Colonic mucosa (tissue), 4 donors: ENCODE measurements at places on chromosomes 4 and X.
A peak's percentile ranks its signal among the peaks of the same experiment; 100 is the strongest.

- peak; percentile 60 for DNase-seq
Observed at GRCh38 chr4:40377512-40378365, 42.6 kb downstream of the CHRNA9 start.

- DNase-seq = no peak
Observed at GRCh38 chrX:12790885-12791256, 341 bp upstream of the PRPS2 start.

DNA sequence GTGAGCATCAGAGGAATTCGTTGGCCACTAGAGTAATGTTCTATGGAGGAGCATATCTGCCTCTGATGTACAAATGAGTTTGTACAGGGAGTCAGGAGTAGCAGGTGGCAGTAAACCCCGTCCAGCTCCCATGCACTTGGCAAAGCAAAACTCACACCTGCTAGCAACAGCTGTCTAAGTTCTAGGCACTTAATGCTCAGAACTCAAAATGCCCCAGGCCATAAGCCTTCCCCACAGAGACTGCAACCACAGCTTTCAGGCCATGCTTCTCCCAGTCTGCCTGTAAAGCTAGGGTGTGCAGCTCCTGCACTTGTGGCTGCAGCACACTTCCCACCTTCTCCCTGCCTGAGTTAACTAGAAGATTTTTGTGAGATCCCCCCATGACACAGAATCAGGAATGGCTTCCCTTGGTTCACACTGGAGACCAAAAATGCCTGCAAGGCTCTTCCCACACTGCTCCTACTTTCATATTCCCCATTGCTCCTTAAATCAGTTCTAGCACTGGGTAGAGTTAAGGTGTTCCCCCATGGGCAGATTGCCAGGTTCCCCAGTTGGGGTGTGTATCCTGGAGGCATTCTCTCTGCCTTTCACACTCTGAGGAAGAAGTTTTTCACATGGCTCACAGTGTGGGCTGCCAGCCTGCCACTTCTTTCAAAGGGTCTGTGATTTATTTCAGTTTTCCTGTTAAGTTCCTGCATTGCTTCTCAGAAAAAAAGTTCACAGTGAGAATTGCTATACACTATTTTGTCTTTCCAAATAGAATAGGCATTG lies 189.9 kb downstream of the STPG2 start:
- DNase-seq = no peak

DNA sequence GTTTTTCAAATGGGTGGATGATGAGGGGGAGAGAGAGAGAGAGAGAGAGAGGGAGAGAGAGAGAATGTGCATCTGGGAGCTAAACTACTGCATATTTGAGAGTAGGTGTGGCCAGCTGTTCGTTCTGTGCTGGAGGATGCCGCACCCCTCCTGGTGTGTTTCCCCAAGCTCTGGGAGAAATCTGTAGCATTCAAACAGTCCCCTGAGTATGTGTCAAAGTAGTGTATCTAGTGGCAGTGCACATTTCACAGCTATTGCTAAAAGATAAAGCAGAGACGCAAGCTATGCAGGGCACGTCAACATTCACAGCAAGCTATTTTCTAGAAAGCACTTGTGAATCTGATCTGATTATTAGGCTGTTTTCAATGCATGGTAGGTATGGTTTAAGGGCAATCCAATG lies 83.5 kb upstream of the LIMCH1 start:
- DNase-seq = no peak

DNA sequence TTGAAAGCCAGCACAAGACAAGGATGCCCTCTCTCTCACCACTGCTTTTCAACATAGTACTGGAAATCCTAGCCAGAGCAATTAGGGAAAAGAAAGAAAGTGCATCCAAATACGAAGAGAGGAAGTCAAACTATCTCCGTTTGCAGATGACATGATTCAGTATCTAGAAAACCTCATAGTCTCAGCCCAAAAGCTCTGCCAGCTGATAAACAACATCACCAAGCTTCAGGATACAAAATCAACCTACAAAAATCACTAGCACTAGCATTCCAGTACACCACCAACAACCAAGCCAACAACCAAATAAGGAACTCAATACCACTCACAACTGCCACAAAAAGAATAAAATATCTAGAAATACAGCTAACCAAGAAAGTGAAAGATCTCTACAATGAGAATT lies 38.6 kb downstream of the COX7B2 start:
- DNase-seq = no peak

GRCh38 chr4:142752202-142752786 lies 93.8 kb downstream of the INPP4B start:
- DNase-seq = no peak

DNA sequence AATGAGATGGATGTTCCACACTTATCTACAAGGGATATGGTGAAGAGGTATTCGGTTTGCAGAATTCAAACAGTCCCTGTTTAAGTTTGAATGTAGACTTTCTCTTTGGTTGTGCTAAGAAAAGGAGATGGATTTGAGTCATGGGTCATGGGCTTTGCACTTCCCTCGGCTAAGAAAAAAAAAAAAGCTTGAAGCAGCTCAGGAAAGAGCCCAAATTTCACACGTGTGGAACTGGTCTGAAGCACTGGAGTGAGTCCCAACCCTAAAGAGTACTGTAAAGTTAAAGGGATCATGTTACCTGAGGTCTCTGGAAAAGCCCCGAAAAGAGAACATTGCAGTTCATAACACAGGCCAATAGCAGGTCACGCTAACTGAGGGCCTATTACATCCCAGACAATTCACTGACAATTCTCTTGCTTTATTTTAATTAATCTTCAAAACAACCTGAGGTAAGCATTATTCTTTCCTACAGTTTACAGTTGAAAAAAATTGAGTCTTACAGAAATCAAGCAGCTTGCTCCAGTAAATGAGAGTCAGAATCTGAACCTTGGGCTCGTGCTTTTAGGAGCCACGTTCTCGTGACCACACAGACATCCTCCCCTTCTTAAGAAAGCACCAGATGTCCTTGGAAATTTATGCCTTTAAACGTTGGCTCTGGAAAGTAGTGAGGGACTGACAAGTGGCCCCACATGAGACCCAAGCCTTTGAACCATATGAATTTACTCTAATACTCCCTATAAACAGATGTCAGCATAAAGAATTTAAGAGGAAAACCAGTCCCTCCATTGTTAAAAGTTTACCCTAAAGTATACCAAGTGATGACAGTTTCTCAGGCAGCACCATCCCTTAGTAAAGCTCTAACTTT lies 89.3 kb downstream of the MAD2L1 start:
- no peak for DNase-seq

DNA sequence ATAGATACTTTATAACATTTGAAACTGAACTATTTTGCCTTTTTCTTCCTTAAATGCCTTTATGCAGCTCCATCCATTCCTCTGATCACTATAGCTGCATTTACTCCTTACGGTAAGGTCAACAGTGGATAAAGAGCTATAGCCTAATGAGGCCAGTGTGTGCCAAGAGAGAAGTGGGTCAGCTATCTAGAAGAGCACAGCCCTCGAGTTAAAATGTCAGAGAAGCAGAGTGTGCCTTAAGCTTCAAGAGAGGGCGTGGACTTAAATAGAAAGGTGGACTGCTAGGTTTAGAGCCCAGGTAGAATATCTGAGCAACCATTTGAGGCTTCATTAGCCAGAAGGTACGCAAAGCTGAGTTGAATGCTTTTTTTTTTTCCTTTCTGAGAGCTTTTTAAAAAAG lies 347.4 kb downstream of the BMPR1B start:
- DNase-seq = no peak

DNA sequence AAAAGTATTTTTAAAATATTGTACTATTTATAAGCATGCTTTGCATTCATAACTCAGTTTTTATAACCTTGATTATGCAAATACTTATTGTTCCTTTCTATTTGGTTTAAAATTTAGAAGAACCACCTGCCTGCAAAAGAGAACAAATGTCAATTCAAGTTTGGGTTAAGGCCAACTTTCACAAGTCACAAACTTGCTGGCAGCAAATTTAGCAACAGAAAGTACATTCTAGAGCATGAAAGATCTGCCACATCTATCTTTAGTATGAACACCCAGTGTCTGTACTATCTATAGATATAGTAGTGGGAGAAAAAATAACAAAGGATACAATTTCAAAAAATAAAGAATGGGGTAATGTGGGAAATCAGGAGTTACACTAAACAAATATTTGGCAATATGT lies 1014.2 kb downstream of the C4orf33 start:
- DNase-seq = no peak

DNA sequence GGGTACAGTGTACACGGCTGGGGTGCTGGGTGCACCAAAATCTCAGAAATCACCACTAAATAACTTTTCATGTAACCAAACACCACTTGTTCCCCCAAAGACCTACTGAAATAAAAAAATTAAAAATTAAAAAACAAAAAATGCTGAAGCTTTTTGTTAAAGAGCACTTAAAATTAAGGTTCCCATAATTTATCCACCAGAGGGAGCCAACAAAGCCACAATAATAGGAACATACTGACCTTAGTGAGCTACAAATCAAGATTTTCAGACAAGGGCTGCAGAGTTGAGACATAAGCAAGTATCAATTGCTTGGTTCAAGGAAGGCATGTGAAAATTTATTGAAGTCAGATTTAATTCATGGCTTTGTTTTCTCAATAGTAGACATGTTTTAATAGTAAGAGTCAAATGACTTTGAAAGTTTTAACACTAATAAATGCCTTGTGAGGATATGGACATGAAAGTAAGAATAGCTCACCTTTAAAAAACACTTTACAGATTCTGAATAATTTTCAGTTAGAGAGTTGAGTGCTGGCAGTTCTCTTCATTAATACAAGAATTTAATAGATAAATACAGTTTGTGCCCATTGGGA lies 43.0 kb upstream of the SCOC start:
- no peak for DNase-seq

DNA sequence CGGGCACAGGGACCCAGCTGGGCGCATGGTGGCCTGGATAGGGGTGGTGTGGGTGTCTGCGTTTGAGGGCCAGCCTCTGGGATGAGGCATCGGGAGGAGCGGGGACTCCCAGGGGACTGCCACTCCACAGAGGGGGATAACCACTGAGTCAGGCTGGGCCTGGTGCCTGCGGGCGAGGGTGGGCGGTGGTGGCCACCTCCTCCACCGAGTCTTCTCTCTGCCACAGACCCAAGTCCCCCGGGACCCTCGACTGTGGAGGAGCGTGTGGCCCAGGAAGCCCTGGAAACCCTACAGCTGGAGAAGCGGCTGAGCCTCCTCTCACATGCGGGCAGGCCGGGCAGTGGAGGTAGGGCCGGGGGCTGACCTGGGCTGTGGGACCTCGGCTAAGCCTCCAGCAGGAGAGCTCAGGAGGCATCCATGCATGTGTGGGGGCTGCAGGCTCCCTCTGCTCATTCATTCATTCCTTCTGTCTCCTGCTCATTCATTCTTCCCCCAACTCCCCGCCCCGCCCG lies 26.4 kb downstream of the DOK7 start:
- no peak for DNase-seq
